IPS DF 19.7 (cell line): ENCODE measurements at places on chromosomes 3 and 15.

DNA sequence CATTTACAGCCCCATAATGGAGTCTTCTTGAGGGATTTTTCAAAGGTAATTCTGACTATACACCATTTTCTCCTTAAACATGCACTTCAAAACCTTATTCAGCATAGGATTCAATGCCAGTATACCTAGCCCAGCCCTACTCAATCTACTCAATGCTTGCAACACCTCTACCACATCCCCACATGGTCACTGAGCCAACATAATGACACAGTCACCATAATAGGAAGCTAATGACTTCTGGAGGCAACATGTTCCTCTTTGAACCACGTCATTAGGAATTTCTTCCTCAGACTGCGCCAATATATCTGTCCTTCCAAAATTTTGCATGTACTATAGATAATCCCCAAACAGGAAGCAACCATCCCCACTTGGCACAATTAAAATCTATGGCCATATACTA, 153.9 kb upstream of the SETMAR start:
- no peak for DNase-seq

DNA sequence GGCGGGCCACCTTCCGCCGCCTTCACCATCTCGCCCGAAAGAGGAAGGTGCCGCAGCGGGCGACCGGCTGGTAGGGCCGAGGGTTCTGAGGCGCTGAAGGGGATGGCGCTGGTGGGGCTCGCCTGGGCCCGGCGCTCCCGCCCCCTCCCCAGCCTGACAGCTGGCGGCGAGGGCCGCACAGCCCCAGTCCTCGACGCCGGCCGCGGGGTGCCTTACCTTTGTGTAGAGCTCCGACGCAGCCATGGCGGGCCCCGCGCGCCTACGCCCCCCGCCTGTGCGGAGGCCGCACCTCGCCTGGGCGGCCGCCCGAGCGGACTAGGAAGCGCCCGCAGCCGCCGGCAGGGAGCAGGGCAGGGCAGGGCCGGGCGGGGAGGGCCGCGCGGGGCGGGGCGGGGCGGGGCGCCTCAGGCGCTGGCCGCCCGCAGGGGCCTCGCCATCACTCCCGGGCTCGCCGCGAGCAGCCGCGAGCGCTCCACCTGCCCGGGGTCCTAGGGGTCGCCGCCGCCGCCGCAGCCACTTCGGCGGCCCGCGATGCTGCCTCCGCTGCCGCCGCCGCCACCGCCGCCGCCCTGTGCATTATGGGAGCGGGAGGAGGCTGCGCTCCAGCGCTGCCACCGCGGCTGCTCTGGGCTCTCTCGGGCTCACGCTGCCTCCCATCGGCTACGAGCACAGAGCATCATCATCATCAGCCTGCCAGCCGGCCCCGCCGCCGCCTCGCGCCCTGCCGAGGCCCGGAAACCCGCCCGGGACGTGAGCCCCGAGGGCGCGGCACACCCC, at the start of gene MYO5A:
Gene MYO5A (minus strand): TSS at position 317 of the 777 bp plus-strand sequence. CDS start 74 bp downstream, at position 243.
- DNase-seq = no peak

GRCh38 chr15:65008983-65009382, 19.3 kb upstream of the SPG21 start:
- no peak for DNase-seq

GRCh38 chr3:126212620-126213378, 32.4 kb upstream of the ALDH1L1 start:
- DNase-seq = no peak

DNA sequence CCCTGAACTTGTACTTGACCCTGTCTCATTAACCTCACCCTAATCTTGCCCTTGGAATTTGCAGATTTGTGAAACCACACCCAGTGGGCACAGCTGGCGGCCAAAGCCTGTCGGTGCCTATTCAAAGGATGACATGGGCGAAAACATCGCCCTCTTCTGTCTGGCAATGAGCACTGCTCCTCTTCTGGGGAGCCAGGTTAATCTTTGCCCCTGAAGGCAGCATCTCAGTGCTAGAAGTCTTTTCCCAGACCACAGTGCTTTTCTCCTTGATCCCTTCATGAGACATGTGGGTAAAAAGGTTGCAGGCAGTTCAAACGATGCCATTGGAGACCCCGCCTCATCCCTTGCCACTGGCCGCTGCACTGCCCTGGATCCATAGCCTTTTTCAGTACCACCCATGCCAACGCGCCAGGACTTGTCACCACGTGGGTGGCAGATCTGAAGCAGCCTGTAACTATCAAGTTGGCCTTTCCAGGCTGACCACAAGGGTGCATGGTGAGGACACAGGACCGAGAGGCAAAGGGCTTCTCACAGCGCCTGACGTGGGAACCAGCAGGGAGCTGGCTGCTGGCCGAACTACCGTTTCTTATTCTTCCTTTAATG, 6.5 kb upstream of the DNASE1L3 start:
- DNase-seq = peak; percentile 60

- DNase-seq = no peak
Observed at GRCh38 chr3:155766206-155766605, 21.3 kb upstream of the PLCH1 start.

- no peak for DNase-seq
Observed at GRCh38 chr3:106386050-106386449, 517.2 kb upstream of the CBLB start.

- DNase-seq = no peak
Observed at GRCh38 chr3:30495172-30496065, 111.0 kb upstream of the TGFBR2 start.

DNA sequence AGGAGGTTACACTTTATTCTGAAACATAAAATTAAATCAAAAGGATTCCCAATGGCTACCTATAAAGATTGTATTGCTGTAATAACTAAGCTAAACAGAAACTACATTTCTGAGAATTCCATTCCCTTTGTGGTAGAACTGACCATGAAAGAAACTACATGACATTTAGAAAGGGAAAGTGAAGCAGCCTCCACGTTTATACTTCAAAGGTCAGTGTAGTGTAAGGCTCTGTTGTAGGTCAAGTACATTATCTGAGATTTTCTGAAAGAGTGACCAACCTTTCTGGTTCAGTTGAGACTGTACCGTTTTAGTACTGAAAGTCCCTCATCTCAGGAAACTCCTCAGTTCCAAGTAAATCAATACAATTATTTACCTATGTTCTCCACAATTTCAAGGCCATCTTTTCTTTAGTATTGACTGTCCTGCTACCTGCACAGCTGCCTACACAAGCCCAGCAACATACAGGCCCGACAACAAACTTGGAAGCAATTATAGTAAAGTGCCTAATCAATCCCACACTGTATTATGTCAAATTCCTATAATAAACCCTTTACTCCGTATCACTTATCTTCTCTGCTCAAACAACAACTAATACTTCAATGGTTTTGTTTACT, 343.0 kb downstream of the PLOD2 start:
- DNase-seq = no peak

GRCh38 chr15:54605043-54605442, 591.7 kb downstream of the RSL24D1 start:
- no peak for DNase-seq

DNA sequence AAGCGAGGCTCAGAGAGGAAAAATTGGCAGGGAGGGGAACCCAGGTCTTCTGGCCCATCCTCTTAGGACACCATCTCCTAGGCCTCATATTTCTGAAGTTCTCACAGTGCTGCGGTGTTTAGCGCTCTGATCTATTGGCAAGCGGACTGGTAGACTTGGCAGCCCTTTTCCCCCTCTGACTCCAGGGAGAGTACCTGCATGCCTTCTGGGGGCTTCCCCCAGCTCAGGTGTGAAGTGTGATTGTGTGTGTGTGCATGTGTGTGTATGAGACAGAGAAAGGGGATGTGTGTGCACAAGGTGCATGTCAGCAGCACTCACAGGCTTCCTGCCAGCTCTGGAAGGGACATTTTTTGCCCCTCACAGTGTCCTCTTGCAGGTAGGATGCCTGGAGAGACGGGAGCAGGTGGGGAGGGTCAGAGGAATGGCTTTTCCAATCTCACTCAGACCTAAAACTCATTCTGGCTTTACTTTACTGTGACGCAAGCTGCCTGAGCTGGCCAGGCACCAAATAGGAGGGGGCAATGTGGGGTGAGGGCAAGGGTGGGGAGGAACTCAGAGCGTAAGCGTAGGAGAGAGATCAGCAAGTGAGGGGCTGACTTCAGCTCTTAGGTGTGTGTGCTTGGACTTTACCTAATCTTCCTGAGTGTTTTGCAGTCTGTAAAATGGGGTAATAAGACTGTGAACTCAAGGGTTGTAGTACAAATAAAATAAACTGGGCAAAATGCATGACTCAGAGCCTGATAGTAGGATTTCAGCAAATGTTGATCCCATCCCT, 4.0 kb upstream of the IL17RE start:
- no peak for DNase-seq

- no peak for DNase-seq
Observed at GRCh38 chr3:128390867-128391266, 75.8 kb downstream of the DNAJB8 start.

DNA sequence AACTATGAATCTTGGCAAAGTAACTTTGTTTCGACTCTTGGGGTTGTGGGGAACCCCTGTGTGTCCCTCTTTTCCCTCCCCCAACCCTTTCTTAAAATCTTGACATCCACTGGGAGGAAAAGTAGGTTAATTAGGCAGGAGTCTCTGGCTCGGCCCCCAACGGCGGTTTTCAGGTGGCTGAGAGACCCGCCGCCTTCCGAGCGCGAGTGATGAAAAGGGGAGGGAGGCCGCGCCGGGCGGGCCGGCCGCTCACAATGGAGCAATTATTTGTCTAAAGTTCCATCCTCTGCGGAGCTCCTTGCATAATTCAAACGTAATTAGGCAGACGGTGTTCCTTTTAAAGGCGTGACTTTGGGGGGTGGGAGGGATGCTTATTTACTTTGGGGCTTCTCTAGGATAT, 51.7 kb downstream of the ZIC4 start:
- no peak for DNase-seq

GRCh38 chr15:78691167-78691850, 50.3 kb upstream of the CHRNB4 start:
- no peak for DNase-seq

- no peak for DNase-seq
Observed at GRCh38 chr15:84955089-84955848, 26.4 kb upstream of the PDE8A start.

GRCh38 chr15:32125595-32125994, 95.3 kb downstream of the CHRNA7 start:
- DNase-seq = no peak

GRCh38 chr3:190533511-190534281, 19.8 kb downstream of the IL1RAP start:
- no peak for DNase-seq

DNA sequence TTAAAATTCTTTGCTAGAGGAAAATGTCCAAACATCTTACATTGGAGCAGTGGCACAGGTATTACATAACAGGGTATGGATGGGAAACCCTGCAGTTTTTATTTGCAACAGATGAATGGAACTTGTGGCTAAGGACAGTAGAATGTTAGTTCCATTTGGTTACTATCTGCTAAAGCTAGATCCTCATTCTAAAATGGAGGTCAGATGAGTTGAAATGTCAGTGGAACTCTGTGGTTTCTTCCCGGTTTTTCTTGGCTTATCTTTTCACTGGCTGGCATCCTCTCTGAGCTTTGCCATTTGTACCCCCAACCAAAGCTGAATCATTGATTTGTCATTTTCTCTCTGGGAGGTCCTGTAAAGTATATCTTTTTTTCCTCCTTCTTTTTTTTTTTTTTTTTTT, 68.9 kb downstream of the ARMC8 start:
- no peak for DNase-seq

- no peak for DNase-seq
Observed at GRCh38 chr3:80113331-80113730, 345.5 kb upstream of the ROBO1 start.

DNA sequence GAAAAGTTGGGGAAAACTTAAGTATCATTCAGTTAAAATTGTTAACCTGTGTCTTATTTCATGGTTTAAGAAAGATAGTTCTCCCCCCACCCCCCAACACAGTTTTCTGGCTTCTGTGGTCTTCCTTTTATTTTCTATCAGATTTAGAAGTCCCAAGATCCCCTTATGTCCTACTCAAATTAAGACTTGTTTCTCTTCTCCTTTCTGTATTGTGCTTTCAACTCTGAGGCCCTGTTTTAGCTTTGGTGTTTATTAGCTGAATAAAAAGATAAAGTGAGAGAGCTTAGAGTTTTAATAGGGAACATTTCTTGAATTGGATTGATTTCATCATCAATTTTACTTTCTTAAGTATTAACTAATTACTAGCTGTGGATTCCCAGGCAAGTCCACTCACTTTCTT, 62.6 kb downstream of the AKAP13 start:
- no peak for DNase-seq

GRCh38 chr3:141181819-141182218, 49.8 kb upstream of the PXYLP1 start:
- no peak for DNase-seq

DNA sequence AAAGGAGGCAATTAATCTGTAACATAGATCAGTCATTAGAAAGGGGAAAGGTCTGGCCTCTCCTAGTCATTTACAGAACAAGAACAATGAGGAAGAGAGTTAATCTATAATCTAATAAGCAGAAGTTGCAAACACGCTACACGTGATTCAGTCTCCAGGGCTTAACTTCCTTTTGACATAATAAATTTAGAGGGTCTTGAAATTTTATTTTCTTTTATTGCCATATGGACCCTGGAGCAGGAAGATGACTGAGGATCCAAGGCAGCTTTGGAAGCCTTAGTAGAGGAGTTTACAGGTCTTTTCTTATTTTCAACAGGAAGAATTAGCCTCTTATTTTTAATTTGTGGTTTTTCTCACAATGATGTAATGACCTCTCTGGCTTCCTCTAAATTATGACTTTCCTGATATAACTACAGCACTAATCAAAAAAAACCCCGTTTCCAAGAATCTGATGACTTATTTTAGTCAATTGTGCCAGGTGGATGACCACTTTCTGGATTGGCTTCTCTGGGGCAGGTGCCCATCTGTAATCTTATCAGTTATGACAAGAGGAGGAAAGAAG, 32.2 kb downstream of the ADGRG7 start:
- DNase-seq = no peak

DNA sequence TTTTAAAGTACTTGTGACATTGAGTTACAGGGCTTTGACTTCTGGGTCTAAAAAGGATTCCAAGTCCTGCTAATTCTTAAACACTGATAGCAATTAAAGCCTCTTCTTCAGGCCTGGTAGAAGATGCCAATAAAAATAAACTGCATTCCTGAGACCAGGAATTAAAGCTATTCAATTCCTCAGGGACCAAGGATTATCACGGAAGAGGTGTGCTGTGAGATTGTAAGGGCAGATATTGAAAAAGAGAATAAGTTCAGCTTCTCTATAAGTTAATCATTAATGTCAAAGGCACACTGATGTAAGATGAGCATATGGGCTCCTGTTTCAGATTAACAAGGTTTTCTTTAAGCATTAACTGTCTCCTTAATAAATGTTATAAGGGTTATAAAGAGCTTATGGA, 611.3 kb downstream of the SI start:
- no peak for DNase-seq

GRCh38 chr3:52836471-52836845, 1.6 kb upstream of the MUSTN1 start:
- DNase-seq = no peak
